Activated CD4-positive, alpha-beta T cell treated with anti-CD3 and anti-CD28 coated beads, Interleukin-2, amount 50 U/mL, for 4 hours (primary cell): ENCODE measurements at places on chromosomes 1 and 21.
A peak's percentile ranks its signal among the peaks of the same experiment; 100 is the strongest.

DNA sequence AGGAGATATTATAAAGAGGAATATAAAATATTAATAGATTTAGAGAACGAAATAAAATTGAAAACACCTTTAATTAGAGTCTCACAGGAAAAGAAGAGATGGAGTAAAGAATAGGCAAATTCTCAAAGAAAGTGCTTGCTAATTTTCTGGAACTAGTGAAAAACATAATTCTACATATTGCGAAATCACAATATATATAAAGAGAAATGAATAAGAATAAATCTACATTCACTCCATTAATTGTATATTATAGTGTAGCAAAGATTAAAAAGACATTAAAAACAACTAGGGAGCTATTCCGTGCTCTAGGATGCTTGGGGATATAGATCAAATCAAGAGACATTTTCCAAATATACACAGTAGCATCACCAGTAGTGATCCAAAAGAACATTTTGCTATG lies 685.2 kb upstream of the NCAM2 start:
- DNase-seq: no peak

DNA sequence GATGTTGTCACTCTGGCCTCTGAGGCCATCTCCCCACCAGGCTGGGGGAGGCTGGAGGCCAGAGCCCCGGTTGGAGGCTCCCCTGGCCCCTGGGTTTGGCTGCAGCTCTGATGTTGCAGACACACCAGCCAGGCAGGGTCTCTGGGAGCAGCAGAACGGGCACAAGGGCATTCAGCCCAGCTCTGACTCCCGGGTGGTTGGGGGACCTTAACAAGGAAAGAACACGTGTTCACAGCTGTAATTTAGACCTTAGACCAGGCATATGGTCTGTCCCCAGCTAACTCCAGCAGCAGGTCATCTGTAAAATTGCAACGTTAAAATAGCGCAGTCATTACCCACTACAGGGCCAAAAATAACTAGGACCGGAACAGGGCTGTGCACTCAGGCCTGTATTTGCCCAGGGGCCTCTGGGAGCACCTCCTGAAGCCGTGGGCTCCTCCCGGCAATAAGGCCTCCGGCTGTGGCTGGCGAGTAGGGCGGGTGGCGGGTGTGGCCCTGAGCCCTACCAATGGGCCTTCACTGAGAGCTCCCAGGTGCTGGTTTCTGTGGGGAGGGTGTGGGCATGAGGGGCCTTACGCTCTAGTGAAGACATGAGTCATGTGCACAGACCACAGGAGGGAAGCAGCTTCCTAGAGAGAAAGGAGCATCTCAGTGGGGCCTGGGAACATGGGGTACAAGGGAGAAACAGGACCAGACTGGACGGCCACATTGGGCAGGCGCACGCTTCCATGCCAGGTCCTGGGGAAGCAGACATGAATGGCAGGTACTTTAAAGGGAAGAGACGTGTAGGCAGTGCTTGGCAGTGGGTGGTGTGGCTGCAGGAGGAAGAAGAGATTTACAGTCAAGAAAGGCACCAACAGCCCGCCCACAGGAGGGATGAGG lies 6.1 kb downstream of the LDLRAP1 start:
- DNase-seq: peak; percentile 70

DNA sequence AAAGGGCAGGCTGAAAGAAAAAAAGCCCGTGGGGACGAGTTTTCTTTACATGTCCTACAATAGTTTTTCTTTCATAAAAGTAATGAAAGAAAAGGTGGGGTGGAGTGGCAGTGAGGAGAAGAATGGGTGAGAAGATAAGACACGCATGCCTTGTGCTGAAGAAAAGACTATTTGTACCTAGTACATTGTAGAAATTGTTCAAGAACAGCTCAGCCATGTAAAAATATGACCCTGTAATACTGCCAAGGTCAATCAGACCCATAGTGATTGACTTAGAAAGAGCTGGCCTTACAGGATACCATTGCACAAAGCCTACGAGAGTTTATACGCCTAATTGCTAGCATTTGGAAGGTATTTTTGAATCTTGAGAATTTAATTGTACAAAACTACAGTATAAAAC lies 126.0 kb upstream of the NRIP1 start:
- no peak for DNase-seq

- no peak for DNase-seq
These were observed 279.8 kb downstream of the PBX1 start for GRCh38 chr1:164838786-164839185.

GRCh38 chr1:166673722-166674121 lies 165.6 kb upstream of the POGK start:
- DNase-seq: no peak

DNA sequence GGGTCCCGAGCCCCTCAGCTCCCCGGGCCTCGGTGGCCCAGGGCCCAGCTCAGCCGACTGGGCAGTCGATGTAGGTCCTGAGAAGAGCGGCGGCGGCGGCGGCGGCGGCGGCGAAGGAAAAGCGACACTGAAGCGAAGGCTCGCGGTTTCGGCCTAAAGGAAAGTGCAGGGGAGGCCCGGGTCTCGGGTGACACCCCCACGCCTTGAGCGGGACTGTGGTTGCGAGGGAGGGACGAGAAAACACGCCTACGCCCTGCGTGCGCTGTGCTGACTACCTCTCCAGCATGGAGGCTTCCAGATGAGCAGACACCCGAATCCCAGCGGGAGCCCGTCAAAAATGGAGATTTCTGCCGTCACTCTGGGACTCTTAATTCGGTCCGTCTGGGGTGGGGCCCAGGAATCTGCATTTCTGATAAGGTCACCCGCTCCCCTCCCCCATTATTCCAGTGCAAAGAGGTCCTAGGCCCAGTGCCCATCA lies 31.2 kb downstream of the DNTTIP2 start:
- DNase-seq: peak; percentile 75

- no peak for DNase-seq
These were observed 69.1 kb downstream of the COLGALT2 start for GRCh38 chr1:183968386-183968785.

- DNase-seq: no peak
These were observed 265.5 kb downstream of the PTPRC start for GRCh38 chr1:198904321-198904720.

GRCh38 chr1:155931332-155932038 lies 2.7 kb downstream of the KHDC4 start:
- DNase-seq: no peak

- no peak for DNase-seq
These were observed 362.5 kb downstream of the PBX1 start for GRCh38 chr1:164921493-164921892.

DNA sequence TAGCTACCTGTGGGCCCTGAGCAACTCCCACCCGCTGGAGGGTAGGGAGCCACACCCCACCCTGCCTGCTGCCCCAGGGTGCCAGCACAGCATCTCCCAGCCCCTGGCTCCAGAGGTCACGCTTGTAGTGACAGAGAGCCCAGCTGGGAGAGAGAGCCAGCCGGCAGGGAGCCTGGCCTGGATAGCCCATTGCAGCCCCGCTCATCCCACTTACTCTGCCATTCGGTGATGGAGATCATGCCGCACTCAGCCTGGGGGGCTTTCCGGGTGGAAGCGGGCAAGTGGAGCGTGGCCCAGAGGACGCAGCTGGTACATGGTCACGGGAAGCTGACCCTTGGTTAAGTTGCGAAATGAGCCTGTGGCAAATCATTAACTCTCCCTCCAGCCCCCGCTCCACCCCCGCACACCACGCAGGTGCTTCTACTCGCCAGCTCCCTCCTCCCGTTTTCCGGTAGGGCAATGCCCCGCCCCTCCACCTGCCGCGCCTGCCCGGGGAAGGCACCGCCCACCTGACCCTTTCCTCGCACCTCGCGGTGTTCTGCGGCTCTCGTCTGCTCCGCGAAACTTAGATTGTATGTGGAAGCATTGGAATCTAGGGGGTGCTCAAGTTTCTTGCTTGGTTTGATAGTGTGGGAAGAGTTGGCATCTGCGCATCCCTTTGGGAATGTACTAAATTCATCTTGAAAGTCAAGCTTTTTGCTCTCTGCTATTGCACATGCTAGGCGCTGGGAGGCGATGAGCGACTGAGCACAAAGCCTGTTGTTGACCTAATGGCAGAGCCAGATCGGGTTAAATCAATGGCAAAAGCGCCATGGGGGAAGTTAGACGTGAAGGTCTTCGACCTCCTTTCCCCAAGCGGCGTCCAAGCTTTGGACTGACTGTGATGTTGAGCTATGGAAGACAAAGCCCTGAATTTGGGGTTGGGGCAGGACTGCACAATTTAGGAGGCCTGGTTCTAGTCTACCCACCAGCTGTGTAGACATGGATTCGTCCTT lies at the start of gene GOLT1A:
Gene GOLT1A, minus strand, starts transcription at position 321 of the 995 bp plus-strand sequence. Its CDS starts 82 bp downstream, at position 239.
- DNase-seq: peak; percentile 30

- DNase-seq: no peak
These were observed 338.2 kb upstream of the VAMP3 start for GRCh38 chr1:7432900-7433380.

DNA sequence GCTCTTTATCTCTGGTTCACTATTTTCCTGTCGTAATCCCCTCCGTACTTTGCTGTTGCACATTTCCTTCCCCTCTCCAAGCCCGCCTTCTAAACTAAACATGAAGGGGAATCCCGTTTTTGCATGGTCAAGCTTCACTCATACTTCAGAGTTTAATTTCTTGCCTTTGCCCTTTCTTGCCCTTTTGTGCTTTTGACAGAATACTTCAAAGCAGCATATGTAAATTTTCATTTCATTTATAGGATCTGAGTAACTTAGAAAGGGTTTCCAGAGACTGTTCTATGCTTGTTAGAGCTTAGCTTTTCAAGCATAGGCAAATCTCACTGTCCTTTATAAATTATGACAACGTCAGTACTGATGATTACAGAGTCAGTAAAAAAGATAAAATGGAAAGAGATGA lies 27.7 kb downstream of the SPATA45 start:
- DNase-seq: no peak

- no peak for DNase-seq
These were observed 236.3 kb downstream of the FOXD2 start for GRCh38 chr1:47674189-47674588.

- DNase-seq: no peak
These were observed 420.1 kb downstream of the DPYD start for GRCh38 chr1:97500760-97501159.

DNA sequence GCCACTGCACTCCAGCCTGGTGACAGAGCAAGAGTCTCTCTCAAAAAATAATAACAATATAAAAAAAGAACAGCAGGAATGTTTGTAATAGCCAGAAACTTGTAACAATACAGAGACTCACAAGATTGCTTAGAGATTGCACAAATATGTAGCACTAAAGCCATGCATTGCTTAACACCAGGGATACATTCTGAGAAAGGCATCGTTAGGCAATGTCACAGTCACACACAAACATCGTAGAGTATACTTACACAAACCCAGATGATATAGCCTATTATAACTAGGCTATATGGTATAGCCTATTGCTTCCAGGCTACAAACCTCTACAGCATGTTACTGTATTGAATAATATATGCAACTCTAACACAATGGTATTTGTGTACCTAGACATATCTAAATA lies 45.3 kb downstream of the GPATCH2 start:
- DNase-seq: no peak

- no peak for DNase-seq
These were observed 11.8 kb upstream of the CCT8 start for GRCh38 chr21:29085106-29085752.

DNA sequence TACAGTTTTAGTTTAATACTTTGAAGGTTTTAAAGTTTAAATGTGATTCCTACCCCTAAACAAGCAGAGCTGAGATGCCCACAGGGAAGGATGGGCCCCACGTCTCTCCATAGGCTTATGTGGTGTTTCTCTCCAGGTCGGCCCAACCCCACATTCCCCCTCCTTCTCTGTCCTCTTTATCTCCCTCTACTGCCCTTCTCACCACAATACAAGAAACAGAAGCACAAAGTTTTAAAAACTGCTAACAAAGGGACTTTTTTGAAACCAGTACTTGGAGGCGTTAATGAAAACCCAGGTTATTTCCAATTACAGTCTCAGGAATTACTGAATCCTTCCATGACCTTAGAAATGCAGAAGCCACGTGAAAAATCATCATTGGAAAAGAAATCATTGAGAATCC lies 324.0 kb downstream of the NTNG1 start:
- no peak for DNase-seq

GRCh38 chr1:179141592-179142251 lies 59.9 kb downstream of the TOR3A start:
- peak; percentile 33 for DNase-seq

DNA sequence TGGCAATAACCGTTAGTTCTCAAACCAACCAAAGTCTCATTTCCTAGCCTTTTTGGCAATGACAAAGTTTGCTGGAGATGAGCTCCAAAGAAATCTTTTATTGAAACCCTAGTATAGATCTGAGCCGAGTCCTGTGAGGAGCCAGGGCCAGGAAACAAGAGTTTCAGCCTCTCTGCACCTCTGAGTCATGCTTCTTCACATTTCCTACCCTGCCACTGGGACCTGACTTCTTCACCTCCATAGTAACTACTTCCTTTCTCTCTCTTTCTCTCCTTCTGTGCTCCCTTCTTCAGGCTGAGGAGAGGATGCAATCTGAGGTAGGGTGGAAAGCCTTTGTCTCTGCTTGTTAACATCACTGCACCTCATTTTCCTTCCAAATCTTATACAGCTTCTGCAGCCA lies 38.7 kb upstream of the IPO9 start:
- DNase-seq: no peak

DNA sequence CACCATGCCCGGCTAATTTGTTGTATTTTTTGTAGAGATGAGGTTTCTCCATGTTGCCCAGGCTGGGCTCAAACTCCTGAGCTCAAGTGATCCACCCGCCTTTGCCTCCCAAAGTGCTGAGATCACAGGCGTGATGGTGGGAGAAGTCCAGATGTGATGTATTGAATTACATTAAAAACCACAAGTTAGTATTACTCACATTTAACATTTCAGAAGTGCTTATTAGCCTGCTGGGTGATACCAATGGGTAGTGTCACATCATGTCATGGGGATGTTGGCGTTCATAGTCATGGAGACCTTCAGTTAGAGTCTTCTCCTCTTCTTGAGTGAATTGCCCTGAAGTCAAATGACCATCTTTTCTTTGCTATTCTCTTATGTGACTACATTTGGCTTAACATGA lies 63.6 kb upstream of the VAMP3 start:
- DNase-seq: no peak

DNA sequence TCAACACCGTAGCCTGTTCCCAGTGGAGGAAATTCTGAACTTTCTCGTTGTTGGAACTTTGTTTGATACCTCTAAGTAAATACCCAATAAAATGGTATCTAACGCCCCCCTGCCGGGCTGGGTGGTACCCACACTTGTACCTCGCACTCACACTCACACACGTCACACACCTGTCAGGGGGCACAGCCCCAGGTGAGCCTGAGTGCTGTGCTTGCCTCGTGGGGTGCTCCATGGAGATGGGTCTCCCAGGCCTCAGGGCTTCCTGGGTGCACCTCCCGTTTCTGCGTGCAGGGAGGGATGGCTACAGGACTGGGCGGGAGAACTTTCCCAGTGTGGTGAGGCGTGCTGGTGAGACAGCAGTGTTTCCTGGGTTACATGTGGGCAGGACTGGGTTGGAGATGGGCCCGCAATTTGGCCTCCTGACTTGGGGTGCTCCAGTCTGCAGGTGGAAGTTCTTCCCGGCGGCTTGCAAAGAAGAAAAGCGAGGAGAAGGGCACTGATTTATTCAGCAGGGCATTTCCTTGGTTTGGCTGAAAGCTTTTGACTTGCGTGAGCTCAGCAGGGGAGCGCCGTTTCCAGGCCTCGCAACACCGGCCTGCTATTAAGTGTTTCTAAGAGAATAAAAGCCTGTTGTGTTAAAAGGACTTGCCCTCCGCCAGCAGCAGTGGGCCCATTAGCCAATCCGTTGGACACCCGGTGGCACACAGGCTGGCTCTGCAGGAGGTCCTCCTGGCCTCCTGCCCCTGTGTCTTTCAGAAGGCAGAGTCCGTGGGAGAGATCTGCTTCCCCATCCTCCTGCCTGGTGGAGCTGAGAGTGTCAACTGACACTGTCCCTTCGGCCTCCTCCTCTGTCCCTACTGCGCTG lies 79.7 kb downstream of the KIF26B start:
- DNase-seq: no peak
